Epithelial cell of proximal tubule (primary cell): ENCODE measurements at places on chromosomes 2 and 18. TPM values are rescaled to one million over a fixed set of nuclear protein-coding genes. Genes with fewer than 3 reads are reported as not detected.

DNA sequence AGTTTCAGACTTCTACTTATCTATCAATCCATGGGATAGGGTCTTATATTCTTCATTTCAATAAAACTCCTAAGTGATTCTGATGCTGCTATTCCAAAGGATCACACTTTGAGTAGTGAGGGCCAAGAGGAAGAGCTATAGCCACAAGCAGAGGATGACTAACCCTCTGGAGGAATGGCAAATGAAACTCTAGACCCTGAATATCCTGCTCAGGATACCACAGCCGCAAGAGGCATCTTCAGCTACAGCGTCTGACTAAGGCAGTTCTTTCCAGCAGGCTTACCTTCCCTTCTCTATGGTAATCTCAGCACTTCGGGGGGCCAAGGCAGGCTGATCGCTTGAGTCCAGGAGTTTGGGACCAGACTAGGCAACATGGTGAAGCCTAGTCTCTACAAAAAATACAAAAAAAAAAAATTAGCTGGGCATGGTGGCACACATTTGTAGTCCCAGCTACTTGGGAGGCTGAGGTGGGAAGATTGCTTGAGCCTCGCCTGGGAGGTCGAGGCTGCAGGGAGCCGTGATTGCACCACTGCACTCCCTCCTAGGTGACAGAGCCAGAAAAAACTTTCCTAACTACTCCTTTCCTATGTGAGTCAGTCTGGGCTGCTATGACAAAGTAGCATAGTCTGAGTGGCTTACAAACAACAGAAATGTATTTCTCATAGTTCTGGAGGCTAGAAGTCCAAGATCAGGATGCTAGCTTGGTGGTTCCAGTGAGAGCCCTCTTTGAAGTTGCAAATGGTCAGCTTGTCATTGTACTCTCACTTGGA, 371.9 kb downstream of the IRS1 start:
- peak; percentile 53 for DNase-seq

Gene GKN1
- total RNA-seq, result not detected in 2 replicates

Gene MC4R
- not detected in 2 replicates for total RNA-seq

Gene DSEL
- 7.1 and 8.2 TPM in 2 replicates for total RNA-seq

Gene BCL11A
- 3.5 and 4.4 TPM in 2 replicates for total RNA-seq

- DNase-seq, result no peak
Measured at GRCh38 chr18:21112140-21112473, 494 bp upstream of the ROCK1 start.

- no peak for DNase-seq
Measured at GRCh38 chr18:50830544-50830943, 10.7 kb upstream of the MRO start.

DNA sequence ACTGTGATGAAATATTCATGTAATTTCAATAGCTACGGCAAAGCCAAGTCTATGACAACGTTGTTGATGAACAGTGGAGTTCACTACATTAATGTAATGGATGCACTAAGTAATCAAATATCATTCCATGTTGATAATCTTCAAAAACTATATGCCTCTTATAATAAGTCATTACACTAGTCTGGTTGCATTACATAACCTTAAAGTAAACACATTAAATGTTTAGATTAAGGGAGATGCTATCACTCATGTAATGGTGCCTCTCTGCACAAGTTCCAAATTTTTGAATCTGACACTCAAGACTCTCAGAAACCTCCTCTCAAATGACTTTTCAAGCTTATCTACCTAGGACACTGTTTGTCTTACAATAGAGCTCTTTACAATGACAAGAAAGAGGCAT, 35.4 kb downstream of the PIEZO2 start:
- DNase-seq, result no peak

DNA sequence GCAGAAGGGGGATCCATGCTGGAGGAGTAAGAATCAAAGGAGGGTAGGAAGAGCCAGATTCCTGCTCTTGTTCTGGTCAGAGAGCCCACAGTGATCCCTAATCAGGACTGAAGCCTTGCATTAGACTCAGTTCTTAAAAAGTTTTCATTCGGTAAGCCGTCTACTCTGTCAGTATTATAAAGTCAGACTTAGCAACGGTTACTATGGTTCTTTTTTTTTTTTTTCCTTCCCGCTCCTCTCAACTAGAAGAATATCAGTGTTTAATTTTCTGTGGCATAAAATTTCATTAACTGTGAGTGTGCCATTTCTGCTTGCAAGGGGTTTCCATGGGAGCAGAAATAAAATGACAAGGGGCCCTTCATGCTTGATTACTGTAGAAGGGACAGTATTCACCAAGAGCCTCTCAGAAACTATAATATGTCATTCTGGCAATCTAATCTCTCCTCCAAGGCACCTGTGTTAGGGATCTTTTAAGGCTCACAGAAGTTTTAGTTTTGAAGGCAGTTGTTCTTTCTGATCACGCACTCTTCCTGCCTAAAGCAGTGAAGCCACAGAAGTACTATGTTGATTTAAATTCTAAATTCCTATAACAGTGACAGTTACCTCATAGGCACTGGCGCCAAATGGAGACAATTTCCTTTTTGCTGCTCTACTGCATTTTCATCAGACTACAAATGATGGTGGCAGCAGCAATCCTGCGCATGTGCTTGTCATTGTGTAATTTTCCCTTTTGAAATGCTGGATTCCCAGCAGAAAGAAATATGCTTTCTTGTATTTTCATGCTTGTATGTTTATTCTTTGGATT, 57.0 kb downstream of the OSBPL6 start:
- no peak for DNase-seq

DNA sequence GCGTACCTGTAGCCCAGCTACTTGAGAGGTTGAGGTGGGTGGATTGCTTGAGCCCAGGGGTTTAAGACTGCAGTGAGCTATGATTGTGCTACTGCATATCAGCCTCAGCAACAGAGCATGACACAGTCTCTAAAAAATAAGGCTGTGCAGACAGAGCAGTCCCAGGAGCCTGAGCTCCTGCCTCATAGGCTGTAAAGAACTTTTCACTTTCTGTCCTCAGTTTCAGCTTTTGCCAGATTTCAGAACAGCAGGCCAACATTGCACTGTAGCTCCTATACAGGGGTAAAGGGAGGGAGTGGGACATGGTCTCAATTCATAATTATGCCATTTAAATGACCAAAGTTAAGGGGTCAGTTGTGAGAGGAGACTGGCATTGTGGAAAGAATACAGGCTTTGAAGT, 150.6 kb downstream of the GALNT1 start:
- DNase-seq, result no peak

Gene KYNU
- total RNA-seq, result 1.3 and 2.0 TPM in 2 replicates

Gene RAB6D
- not detected in 2 replicates for total RNA-seq

DNA sequence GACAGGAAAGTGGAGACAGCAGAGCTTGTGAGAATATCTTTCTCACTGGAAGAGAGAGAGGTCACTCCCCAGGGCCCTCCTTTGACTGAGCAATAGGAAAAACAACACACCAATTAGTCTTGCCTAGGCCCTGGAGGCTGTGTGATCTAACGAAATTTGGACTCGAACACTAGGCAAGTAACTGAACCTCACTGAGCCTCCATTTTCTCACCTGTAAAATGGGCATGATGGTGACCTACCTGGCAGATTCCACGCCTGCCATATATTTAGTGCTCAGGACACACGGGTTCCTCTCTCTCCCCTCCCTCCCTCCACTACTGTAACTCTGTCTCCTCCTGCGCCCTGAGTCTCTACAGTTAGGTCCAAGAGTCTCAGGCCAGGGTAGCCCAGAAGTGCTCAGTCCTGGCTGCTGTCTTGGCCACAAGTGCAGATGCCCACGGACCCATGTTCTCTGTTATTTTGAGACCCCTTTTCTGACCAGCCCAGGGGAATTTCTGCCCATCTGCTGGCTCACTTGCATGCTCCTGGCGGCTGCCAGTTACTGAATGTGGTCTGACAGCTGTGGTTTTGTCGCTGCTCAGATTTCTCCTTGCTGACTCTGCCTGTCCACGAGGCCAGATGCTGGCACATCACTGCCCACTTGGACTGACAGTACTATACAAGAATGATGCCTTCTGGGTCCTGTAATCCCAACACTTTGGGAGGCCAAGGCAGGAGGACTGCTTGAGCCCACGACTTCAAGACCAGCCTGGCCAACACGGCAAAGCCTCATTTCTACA, 9.6 kb upstream of the GIGYF2 start:
- no peak for DNase-seq

GRCh38 chr2:111702119-111702803, 181.7 kb downstream of the ANAPC1 start:
- no peak for DNase-seq

DNA sequence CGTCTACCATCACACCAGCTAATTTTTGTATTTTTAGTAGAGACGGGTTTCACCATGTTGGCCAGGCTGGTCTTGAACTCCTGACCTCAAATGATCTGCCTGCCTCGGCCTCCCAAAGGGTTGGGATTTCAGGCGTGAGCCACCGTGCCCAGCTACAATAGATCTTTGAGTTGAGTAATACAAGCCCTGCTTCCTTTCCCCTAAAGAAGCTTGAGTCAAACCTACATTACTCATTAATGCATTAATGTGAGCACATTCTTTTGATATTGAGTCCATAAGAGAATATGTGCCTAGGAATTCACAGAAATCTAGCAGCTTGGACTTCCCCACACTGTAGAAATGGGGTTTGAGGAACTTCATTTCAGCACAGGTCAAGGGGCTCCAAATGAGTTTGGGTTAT, 39.6 kb downstream of the PSMG2 start:
- no peak for DNase-seq

- DNase-seq, result no peak
Measured at GRCh38 chr2:235595422-235596010, 101.7 kb downstream of the AGAP1 start.

GRCh38 chr2:27225526-27225925, 8.4 kb downstream of the CAD start:
- DNase-seq, result no peak

DNA sequence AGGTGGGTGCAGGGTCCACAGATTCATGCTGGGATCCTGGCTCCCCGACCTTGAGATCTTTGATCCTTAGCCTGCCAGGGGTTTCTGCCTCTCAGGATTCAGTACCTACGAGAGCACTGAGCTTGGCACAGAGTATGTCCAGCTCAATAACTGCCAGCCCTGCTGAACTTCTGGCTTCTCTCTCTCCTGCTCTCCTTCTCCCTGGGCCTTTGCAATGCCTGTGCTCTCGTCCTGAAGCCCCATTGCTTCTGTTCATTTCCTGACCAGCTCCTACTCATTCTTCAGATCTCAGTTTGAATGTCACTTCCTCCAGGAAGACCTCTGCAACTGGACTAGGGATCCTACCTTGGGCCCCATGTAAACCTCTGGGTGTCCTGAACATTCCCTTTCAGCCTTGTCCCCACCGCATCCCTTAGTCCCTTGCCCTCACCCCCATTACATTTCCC, 113.8 kb upstream of the HAAO start:
- DNase-seq, result no peak

GRCh38 chr2:38230756-38231155, 146.3 kb downstream of the ATL2 start:
- DNase-seq, result no peak

DNA sequence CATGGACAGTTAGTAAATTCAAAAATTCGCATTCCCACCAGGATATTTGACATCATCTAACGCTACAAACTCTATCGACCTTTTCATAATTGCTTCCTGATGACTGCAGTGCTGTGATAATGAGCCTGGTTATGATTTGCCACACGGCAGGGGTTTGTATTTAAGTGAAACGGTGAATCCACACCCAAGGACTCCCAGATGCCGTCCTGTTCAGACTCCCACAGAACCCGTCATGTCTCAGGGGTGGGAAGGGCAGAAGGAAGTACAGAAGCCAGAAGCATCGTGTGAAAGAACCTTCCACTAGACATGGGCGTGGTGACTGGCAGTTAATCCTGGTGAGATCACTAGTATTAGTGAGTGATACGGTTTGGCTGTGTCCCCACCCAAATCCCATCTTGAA, 91.2 kb upstream of the TMEM18 start:
- no peak for DNase-seq

GRCh38 chr18:58842978-58843687, 21.5 kb upstream of the ZNF532 start:
- no peak for DNase-seq

DNA sequence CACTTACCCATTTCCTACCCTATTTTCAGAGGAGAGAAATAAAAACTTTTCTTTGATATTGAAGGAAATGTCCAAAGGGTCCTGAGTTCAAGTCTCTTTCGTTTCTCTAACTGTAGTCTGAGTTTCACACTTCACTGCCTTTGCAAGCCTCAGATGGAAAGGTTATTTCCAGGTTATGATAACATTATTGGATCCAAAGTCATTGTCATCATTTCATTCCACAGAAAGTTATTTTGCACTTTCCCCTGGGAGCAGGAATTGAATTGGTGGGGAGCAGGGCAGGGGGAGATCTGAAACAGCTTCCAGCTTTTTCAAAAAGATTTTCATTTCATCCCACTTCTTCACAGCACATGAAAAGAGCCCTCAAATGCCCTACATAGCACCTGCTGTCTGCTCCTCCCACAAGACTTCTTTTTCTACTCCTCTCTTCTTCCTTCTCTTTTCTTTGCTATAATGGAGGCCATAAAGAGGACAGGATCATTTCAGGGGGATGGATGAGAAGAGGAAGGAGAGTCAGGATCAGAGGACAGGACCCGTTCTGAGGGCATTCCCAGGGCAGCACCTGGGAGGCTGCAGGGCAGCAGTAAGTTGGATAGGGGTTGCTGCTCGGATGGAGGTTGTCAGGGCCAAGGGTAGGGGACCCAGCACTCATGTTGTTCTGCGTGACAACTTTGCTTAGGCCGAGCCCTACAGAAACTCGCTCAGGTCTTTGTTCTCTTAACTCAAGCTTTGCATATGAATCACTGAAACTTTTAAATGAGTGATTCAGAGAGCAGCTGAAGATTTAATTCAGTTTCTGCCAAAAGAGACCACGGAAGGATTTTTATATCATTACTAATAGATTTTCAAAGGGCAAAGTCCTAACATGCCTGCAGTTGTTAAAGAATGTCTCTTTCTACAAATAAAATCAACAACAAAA, 11.4 kb upstream of the GALNT5 start:
- peak; percentile 78 for DNase-seq

Gene SLC5A7
- total RNA-seq, result not detected in 2 replicates

DNA sequence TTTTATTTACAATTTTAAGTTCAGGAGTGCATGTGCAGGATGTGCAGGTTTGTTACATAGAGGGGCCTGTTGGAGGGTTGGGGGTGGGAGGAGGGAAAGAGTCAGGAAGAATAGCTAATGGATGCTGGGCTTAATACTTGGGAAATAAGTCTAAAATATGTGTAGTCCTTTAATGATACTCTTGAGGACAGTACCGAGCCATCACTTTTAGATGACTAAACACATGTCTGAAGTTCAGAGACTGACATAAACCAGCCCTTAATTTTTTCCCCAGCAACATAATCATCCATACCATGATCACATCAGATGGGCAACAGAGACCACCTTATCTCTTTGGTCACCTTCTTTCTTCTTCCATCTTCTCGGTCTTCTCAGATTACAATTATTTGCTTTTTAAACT, 189.1 kb upstream of the COL3A1 start:
- no peak for DNase-seq

DNA sequence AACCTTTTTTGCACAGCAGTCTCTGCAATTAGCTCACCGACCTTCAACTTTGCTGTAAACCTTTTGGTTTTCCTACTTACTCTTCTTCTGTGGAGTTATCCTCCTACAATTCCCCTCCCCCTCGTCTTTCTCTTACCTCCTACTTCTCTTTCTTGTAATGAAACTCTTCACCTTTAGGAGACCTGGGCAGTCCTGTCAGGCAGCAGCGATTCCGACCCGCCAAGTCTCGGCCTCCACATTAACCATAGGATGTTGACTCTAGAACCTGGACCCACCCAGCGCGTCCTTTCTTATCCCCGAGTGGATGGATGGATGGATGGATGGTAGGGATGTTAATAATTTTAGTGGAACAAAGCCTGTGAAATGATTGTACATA, 8.3 kb downstream of the TBR1 start:
- DNase-seq, result no peak

GRCh38 chr2:21070341-21071257, 26.7 kb upstream of the APOB start:
- no peak for DNase-seq

Gene FEV
- not detected in 2 replicates for total RNA-seq

- DNase-seq, result no peak
Measured at GRCh38 chr18:61575419-61575818, 242.2 kb downstream of the CDH20 start.
